ENCODE measurements at places on chromosomes 13 and 19. TPM values are rescaled to one million over a fixed set of nuclear protein-coding genes. Genes with fewer than 3 reads are reported as not detected.

The ALOX5AP gene
- polyA plus RNA-seq = 5.6 TPM

The ZNF763 gene
- 8.9 TPM for polyA plus RNA-seq

The DACT3 gene
- polyA plus RNA-seq = 29.8 TPM

The ZNF699 gene
- 6.8 TPM for polyA plus RNA-seq

The NKPD1 gene
- 0.13 TPM for polyA plus RNA-seq

The ZNF234 gene
- polyA plus RNA-seq = 9.8 TPM

The CRX gene
- not detected for polyA plus RNA-seq

The CXCL17 gene
- 0.20 TPM for polyA plus RNA-seq

Measured in left renal cortex interstitium (tissue), 4 donors.